ENCODE measurements at places on chromosomes 16 and 17. TPM values are rescaled to one million over a fixed set of nuclear protein-coding genes. Genes with fewer than 3 reads are reported as not detected.

Gene KCNH6
- total RNA-seq = not detected

Gene GPR142
- total RNA-seq = not detected

Gene SLFN14
- not detected for total RNA-seq

- peaks cover 27% of the 10 kb centered on the region for H3K36me3 ChIP-seq
- no peaks in the 10 kb centered on the region for H3K4me1 ChIP-seq
- H3K4me3 ChIP-seq = no peak overlapping the region
- no peaks in the 10 kb centered on the region for H3K27me3 ChIP-seq
- H3K27ac ChIP-seq = peak overlapping the region; percentile 21
- no peak for DNase-seq
Measured at GRCh38 chr17:50861822-50862528, 4.2 kb downstream of the TOB1 start.

GRCh38 chr16:48818257-48818656 is 208.3 kb upstream of the N4BP1 start:
- H3K27me3 ChIP-seq = no peaks in the 10 kb centered on the region
- no peaks in the 10 kb centered on the region for H3K36me3 ChIP-seq
- no peaks in the 10 kb centered on the region for H3K4me1 ChIP-seq
- H3K4me3 ChIP-seq = no peak overlapping the region

Measured in right atrium auricular region (tissue), 2 donors.